ENCODE measurements at places on chromosomes 1 and 21. TPM values are rescaled to one million over a fixed set of nuclear protein-coding genes. Genes with fewer than 3 reads are reported as not detected.

Gene ABCD3
- total RNA-seq: 34.5 TPM

Gene LRRC38
- total RNA-seq: not detected

Gene CZIB
- total RNA-seq: 18.7 TPM

- DNase-seq: no peak
Measured at GRCh38 chr21:38989745-38990423, 184.2 kb downstream of the ETS2 start.

GRCh38 chr1:216826646-216827045, 103.4 kb upstream of the ESRRG start:
- DNase-seq: no peak

GRCh38 chr1:161200421-161200991, 1.7 kb upstream of the ADAMTS4 start:
- no peak for DNase-seq

GRCh38 chr1:41488040-41488951, 3.8 kb upstream of the EDN2 start:
- DNase-seq: no peak

DNA sequence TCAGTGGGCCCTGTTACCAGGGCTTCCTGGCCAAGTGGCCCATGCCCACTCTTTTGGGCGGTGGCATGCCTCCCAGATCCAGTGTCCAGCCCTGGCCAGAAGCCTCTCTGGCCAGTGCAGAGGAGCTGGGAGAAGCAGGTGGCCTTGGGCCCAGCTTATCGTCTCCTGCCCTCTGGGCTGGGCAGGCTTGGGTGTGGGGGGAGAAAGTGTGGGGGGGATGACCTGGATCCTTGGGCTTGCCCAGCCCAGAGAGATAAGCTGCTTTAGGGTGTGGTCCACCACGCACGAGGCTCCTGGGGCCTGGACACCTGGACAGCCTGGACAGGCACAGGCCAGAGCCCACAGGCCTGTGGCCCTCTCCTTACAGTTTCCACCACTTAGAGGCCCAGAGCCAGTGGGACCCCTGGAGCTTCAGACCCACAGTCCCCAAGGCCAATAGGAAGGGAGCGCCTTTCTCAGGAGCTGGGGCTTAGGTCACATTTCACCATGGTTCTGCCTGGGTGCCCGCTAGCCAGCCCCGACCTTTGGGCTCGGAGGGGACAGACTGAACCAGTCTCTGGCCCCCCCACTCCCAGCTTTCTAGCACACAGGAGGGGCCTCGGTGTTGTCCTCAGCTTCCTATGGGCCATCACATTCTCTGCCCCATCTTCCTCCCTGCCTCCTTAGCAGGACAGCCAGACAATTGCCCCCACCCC, 1.8 kb downstream of the ESPN start:
- DNase-seq: no peak
